ENCODE measurements at places on chromosomes 11 and 22. TPM values are rescaled to one million over a fixed set of nuclear protein-coding genes. Genes with fewer than 3 reads are reported as not detected.
A peak's percentile ranks its signal among the peaks of the same experiment; 100 is the strongest.

DNA sequence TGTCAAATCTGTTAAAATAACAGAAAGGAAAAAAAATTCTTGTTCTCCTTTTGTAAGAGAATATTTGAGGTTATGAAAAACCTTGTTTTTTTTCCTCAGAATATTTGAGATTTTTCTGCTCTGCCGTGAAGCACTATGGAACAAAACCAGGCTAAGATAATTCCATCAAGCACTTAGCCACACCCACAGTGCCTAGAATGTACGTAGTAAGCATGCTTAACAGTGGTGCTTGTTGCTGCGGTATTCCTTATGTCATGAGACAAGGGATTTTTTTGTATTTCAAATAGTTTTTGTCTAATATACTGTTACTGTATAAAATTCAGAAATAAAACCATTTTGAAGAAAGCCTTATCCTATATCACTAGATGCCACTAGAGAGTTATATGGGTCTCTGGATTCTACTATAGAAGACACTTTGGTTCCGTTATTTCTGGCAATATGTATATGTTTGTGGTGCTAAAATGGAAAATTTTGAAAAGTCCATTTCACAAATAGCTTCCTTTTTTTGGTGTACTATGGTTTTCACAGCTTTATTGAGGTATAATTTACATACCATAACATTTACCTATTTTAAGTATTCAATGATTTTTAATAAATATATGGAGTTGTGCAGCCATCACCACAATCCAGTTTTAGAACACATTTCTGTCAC is 23.7 kb downstream of the PDHX start:
- DNase-seq = no peak

- DNase-seq = no peak
These were observed at the start of gene TMEM132A for GRCh38 chr11:60924110-60924905. TSS of gene TMEM132A (plus strand) at chr11:60924460. CDS start at chr11:60924634, 174 bp downstream.

DNA sequence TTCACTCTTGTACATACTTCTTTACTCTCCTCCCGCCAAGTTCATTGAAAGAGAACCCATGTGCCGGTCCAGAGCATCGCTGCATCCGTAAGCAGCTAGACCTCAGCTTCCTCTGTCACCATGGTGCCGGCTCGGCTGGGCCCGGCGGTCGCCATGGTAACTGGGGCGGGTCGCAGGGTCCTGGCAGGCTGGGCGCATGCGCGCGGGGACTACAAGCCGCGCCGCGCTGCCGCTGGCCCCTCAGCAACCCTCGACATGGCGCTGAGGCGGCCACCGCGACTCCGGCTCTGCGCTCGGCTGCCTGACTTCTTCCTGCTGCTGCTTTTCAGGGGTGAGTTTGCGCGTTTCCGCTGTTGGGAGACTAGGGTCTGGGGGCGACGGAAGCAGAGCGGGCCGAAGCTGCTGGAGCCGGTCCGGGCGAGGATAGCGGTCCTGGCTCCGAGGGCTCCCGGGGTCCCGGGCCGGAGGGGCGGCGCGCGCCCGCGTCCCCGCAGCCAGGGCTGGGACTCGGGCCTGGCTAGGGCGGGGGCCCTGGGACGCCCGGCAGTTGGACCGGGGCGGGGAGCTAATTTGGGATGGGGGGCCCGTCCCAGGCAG is at the start of gene JAM3:
TSS of gene JAM3 (plus strand) at position 244 of the 597 bp plus-strand sequence. CDS start at position 256, 12 bp downstream.
- peak; percentile 70 for DNase-seq

Gene BCO2
- total RNA-seq = 16.7 TPM

DNA sequence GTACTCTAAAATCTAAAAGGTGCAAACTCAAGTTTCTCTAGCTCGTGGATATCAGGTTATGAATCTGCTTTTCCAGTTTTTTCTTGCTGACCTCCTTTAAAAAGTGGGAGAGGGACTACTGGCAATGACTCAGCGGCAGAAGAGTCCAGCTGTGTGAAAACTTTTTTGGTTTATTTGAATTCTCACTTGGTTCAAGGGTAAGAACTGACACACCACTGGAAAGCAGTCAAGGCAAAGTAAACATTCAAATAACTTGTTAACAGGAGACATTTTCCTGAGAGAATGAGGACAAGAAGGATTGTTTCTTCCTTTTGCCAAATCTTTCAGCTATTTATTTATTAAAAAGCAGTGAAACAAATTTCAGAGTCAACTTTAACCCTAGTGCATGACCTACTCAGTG is 36.1 kb downstream of the CDON start:
- no peak for DNase-seq

GRCh38 chr11:2298795-2299761 is 2.6 kb downstream of the C11orf21 start:
- peak; percentile 21 for DNase-seq

Gene LARGE1
- 31.2 TPM for total RNA-seq

Gene VPREB1
- total RNA-seq = not detected
